Activated T-helper 17 cell treated with anti-CD3 and anti-CD28 coated beads, Interleukin-2, amount 50 U/mL, for 72 hours (primary cell): ENCODE measurements at places on chromosomes 3 and 15.

GRCh38 chr3:149245738-149246451, 24.3 kb upstream of the CP start:
- H3K4me1 ChIP-seq: peaks cover 14% of the 10 kb centered on the region
- peak; percentile 72 for ATAC-seq
- H3K27me3 ChIP-seq: peaks cover 19% of the 10 kb centered on the region
- no peak overlapping the region for H3K4me3 ChIP-seq

- no peaks in the 10 kb centered on the region for H3K27me3 ChIP-seq
- H3K27ac ChIP-seq: peak overlapping the region; percentile 97
- H3K4me3 ChIP-seq: peak overlapping the region; percentile 95
- H3K36me3 ChIP-seq: peaks cover 25% of the 10 kb centered on the region
- peak; percentile 36 for ATAC-seq
These were observed 740 bp upstream of the NSMCE3 start for GRCh38 chr15:29270169-29270955.

DNA sequence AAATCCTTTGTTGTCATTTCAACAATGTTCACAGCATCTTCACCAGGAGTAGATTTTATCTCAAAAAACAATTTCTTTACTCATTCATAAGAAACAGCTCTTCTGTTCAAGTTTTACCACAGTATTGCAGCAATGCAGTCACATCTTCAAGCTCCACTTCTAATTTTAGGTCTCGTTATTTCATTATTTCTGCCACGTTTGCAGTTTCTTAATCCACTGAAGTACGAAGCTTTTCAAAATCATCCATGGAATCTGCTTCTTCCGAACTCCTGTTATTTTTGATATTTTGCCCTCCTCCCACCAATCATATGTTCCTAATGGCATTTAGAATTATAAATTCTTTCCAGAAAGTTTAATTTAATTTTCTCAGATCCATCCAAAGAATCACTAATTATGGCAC, 12.6 kb upstream of the OR5K1 start:
- no peaks in the 10 kb centered on the region for H3K36me3 ChIP-seq
- peaks cover 5% of the 10 kb centered on the region for H3K4me1 ChIP-seq
- H3K27ac ChIP-seq: no peak overlapping the region
- no peak for ATAC-seq
- peaks cover 4% of the 10 kb centered on the region for H3K27me3 ChIP-seq
- H3K4me3 ChIP-seq: no peak overlapping the region

DNA sequence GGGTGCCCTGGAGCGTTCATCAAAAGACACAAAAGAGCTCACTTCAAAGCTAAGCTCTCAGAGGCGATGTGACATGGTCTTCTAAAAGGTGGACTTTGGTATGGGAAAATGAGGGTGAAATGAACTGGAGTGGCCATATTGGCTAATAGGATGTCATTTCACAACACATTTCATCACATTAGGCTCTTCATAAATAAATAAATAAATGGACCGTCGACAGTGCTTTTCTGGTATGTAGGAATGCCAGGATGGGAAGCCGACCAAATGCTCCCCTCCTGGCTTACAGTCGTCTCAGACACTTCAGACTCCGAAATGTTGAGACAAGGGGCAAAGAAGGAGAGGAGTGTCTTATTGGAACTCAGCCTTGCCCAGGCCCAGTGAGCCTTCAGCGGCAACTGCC, 383.0 kb downstream of the NTRK3 start:
- no peak overlapping the region for H3K27ac ChIP-seq
- H3K4me3 ChIP-seq: no peak overlapping the region
- no peaks in the 10 kb centered on the region for H3K36me3 ChIP-seq
- ATAC-seq: no peak
- H3K27me3 ChIP-seq: peaks cover 14% of the 10 kb centered on the region

- peaks cover 45% of the 10 kb centered on the region for H3K36me3 ChIP-seq
- no peaks in the 10 kb centered on the region for H3K27me3 ChIP-seq
- ATAC-seq: peak; percentile 63
- no peak overlapping the region for H3K4me3 ChIP-seq
- H3K27ac ChIP-seq: peak overlapping the region; percentile 46
These were observed 128.0 kb downstream of the LRIG1 start for GRCh38 chr3:66372681-66373350.

- peaks cover 8% of the 10 kb centered on the region for H3K27me3 ChIP-seq
- no peaks in the 10 kb centered on the region for H3K4me1 ChIP-seq
- no peaks in the 10 kb centered on the region for H3K36me3 ChIP-seq
- no peak overlapping the region for H3K4me3 ChIP-seq
These were observed 148.3 kb upstream of the TRIM42 start for GRCh38 chr3:140529558-140529957.

DNA sequence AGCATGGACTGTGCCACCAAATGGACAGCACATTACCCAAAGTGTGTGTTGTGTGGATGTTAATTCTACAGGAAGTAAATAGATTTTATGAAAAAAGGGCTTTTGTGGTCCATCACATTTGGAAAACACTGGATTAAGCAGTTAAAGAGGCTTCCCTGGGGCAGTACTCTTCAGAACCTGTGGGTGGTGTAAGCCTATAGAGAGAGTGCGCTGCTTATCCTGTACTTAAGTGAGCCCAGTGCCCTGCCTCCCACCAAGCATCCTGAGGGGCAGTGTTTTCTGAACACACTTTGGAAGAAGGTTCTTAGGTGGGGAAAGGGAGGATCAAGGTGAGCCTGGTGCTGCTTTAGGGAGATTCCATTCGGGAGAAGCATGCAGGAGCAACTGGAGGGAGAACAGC, 10.9 kb downstream of the TTLL3 start:
- H3K36me3 ChIP-seq: peaks cover 7% of the 10 kb centered on the region
- no peaks in the 10 kb centered on the region for H3K27me3 ChIP-seq
- peaks cover 6% of the 10 kb centered on the region for H3K4me1 ChIP-seq
- H3K27ac ChIP-seq: no peak overlapping the region

DNA sequence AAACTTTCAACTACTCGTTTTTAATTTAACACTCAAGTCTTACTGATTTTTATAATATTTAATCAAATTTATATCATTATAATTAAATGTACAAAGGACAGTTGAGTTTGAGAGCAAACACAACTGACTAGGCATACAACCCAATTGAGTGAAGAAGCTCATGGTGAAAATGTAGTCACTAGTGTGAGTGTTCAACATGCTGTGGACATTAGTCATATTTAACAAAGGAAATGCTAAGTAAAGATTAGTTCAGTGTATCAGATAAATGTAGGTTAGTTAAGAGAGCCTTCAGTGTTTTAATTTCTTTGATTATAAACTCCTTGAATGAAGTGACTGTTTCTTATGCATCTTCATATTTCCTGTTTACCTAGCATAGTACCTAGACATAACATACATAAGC, 444.2 kb upstream of the GOLIM4 start:
- no peaks in the 10 kb centered on the region for H3K27me3 ChIP-seq
- H3K4me1 ChIP-seq: no peaks in the 10 kb centered on the region
- no peak overlapping the region for H3K27ac ChIP-seq
- no peaks in the 10 kb centered on the region for H3K36me3 ChIP-seq
- ATAC-seq: no peak

- no peak overlapping the region for H3K27ac ChIP-seq
- no peak overlapping the region for H3K4me3 ChIP-seq
- no peaks in the 10 kb centered on the region for H3K36me3 ChIP-seq
- no peak for ATAC-seq
These were observed 14.2 kb upstream of the CP start for GRCh38 chr3:149235599-149236424.

GRCh38 chr3:141789281-141789680, 26.1 kb downstream of the GRK7 start:
- H3K4me3 ChIP-seq: no peak overlapping the region
- no peak overlapping the region for H3K27ac ChIP-seq
- peak; percentile 14 for ATAC-seq
- H3K36me3 ChIP-seq: no peaks in the 10 kb centered on the region
- peaks cover 4% of the 10 kb centered on the region for H3K4me1 ChIP-seq

DNA sequence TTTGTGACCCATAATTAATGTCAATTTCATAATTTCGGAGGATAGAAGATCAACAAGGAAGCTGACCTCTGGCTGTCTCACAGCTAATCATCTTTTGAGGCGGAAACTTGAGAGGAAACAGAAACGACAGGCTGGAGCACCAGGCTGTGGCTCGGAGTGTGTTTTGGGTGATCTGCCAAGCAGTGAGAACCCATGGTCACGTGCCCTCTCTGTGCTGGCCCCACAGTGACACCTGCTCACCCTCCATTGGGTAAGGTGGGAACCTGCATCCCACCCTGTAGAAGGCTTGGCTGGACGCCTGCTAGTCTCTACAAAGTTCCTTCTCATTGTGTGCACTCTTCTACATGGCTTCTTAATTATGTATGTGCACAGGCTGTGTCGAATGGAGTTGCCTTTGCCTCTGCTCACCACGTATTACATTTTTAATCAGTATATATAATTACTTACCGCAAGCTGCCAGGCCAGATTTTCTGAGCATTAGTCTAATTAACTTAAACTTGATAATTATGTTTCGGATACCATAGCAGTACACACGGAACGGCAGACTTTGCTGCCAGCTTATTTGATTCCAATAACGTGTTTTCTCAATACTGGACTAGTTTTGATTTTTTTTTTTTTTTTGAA, 719.4 kb upstream of the CFAP20DC start:
- peaks cover 6% of the 10 kb centered on the region for H3K27me3 ChIP-seq
- ATAC-seq: no peak
- H3K4me3 ChIP-seq: no peak overlapping the region
- peaks cover 15% of the 10 kb centered on the region for H3K4me1 ChIP-seq

DNA sequence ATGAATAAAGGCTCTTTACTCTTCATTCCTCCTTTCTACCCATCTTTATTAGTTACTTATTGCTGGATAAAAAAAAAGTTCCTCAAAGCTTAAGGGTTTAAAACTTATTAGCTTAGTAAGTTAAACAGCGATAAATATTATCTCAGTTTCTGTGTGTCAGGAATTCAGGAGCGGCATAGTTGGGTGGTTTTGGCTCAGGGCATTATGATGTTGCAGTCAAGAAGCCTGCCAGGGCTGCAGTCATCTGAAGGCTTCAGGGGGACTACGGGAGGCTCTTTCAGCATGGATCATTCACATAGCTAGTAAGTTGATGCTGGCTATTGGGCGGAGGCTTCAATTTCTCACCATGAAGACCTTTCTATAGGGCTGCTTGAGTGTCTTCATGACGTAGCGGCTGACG, 1.9 kb upstream of the DLG1 start:
- no peak for ATAC-seq
- H3K36me3 ChIP-seq: peaks cover 20% of the 10 kb centered on the region
- no peak overlapping the region for H3K27ac ChIP-seq
- H3K27me3 ChIP-seq: peaks cover 14% of the 10 kb centered on the region
- no peak overlapping the region for H3K4me3 ChIP-seq

DNA sequence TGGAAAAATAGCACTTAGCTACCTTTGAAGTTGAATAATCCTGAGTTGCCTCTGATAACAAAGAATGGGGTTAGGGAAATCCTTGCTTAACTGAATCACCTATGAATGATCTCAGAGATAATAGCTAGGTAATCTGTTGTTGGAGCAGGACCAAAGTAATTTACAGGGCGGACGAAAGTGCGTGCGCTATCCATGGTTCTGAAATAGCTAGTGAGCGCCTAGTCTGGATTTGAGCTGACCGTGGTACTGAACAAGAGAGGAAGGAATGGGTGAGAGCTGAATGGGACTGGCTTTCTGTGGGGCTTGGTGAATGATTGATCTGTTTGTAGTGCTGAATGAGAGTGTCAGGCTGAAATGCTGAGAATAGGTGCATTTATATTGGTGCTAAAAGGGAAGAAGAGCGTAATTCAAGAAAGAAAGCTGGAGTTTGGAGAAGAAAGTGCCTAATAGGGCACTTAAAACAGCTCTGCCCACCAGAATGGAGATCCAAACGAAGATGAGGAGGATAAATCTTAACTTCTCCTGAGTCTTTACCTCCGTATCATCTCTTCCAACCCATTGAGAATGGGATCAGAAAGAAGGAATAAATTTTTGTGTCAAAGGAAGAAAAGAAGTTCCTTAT, 10.1 kb downstream of the SCN10A start:
- no peak overlapping the region for H3K4me3 ChIP-seq
- no peak for ATAC-seq
- no peaks in the 10 kb centered on the region for H3K36me3 ChIP-seq
- peaks cover 11% of the 10 kb centered on the region for H3K27me3 ChIP-seq

DNA sequence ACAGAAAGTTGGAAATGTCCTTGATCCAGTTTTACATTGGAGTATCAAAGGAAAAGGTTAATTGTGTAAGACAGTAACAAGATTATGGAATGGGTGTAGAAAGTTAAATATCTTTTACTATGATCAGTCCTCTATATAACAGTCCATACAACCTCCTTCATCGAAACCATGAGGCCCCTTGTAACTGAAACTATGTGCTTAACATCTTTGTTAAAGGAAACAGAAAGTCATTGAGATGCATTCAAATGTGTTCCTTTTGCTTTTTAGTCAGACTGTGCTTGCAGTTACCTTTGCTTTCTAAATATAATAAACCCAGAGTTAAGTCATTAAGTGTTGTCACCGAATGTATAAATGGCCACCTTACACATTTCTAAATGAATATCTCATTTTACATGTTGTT, 1298.5 kb downstream of the ROBO2 start:
- H3K27ac ChIP-seq: no peak overlapping the region
- H3K4me3 ChIP-seq: no peak overlapping the region
- no peak for ATAC-seq
- no peaks in the 10 kb centered on the region for H3K36me3 ChIP-seq
- H3K27me3 ChIP-seq: no peaks in the 10 kb centered on the region

DNA sequence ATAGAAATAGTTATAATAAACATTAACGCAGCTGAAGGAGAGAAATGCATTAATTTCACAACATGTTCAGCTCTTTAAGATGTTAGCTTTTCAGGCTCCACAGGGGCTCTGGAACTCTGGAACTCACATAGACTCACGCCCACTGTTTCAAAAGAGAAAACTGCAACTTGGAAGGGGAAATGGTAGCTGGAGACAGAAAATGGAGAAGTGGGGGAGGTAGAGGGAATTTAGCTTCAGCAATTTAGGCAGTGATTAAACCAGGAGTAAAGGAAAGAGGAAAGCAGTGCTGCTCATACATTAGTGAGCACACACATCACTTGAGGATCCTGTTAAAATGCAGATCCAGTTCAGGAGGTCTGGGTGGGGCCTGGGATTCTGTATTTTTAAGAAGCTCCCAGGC, 274.8 kb upstream of the TRIM42 start:
- no peaks in the 10 kb centered on the region for H3K4me1 ChIP-seq
- no peak for ATAC-seq
- peaks cover 5% of the 10 kb centered on the region for H3K27me3 ChIP-seq
- no peak overlapping the region for H3K27ac ChIP-seq

DNA sequence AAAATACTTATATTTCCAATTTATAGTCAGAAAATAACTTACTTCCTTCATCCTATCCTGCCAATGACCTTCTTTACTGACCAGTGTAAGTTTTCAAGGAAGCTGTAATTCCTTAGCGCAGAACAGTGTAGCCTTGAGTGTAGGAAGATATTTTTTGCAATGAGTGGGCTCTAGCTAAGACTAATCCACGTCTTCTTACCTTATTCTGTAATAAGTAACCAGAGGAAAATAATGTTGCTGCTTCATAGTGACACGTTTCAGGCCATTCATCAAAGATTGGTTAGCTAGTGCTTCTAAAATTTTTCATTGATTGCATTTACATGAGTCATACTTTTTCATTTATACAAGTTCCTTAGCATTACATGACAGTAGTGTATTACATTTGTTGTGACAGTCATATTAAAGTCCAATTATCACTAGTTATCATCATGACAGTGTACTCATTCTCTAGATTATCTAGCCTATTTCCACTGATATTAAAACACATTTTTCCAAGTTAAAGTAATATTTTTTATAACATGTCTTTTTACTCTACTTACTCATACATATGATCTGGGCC, 403.8 kb upstream of the EPHA3 start:
- no peak overlapping the region for H3K27ac ChIP-seq
- no peaks in the 10 kb centered on the region for H3K4me1 ChIP-seq
- no peak for ATAC-seq
- H3K36me3 ChIP-seq: no peaks in the 10 kb centered on the region
